ENCODE measurements at places on chromosomes 7 and 10. TPM values are rescaled to one million over a fixed set of nuclear protein-coding genes. Genes with fewer than 3 reads are reported as not detected.

The SPDYE8 gene
- not detected for total RNA-seq

The ZNF25 gene
- total RNA-seq: 8.8 TPM

The YWHAG gene
- total RNA-seq: 143 TPM

The MNX1 gene
- not detected for total RNA-seq

The HOXA6 gene
- not detected for total RNA-seq

The HBP1 gene
- 23.8 TPM for total RNA-seq

The GJD4 gene
- total RNA-seq: not detected

The PKD2L1 gene
- total RNA-seq: not detected

The NPY4R2 gene
- not detected for total RNA-seq

The GIMAP1 gene
- total RNA-seq: 8.7 TPM

The AMPH gene
- not detected for total RNA-seq

DNA sequence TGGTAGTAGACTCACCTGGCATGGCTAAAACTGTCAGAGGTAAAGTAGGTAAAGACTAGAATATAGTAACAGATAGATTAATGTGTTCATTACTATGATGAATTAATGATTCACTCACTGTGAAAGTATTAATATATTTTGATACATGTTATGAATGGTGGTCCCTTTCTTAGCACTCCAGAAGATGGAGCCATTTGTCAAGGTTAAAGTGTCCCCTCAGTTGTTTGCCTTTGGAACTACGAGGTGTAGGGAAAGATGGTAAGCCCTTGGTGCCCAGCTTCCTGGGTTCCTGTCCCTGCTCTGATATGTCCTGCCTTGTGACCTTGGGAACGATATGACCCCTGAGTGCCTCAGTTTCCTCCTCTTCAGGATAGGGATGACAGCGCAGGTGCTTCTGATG lies 49.4 kb downstream of the HTRA1 start:
- no peak for DNase-seq

GRCh38 chr7:112982441-112983063 lies 104.1 kb downstream of the GPR85 start:
- no peak for DNase-seq

DNA sequence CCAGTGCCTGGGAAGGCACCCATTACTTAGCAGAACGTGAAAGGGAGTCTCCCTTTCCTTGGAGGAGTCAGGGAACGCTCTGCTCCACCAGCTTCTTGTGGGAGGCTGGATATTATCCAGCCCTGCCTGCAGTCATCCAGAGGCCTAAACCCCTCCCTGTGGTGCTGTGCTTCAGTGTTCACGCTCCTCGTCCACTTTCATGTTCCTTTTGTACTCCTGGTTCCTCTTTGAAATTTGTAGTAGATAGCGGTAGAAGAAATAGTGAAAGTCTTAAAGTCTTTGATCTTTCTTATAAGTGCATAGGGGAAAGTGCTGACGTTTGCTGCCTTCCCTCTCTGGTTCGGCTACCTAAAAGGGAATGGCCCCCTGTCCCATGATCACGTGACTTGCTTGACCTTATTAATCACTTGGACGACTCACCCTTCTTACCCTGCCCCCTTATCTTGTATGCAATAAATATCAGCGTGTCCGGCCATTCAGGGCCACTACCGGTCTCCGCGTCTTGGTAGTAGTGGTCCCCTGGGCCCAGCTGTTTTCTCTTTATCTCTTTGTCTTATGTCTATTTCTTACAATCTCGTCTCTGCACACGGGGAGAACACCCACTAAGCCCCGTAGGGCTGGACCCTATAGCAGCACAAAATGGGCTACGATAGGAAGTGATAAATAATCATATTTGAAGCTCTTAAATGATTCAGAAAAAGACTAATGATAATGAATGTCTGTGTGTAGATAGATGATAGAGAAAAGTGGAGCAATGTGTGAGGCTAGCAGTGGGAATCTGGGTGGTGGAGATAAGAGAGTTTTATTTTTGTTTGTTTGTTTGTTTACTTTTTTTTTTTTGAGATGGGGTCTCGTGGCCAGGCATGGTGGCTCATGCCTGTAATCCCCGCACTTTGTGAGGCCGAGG lies 5.8 kb upstream of the ESYT2 start:
- DNase-seq: no peak

DNA sequence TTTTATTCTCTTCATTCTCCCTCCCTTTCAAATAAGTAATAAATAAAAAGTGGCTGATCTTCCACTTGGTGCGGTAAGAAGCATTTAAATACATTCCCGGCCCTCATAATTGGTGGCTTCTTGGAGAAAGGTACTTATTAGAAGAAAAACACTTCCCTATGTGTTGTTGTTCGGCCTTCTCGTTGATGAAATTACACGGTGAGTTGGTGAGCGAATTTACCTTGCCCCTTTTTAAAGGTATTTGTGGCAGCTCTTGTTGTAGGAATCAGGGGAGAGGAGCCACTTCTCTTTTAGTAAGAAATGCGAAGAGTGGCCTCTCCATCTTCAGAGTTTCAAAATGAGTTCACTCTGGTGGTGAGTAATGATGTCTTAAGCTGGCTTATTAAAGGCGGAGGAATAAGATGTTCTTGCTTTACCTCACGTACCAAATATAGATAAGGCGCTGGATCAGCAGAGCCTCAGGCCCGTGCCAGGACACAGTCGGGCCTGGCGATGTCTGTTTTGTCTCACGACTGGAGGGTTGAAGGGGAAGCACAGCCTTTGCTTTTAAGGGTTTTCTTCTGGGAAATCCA lies 135.9 kb downstream of the CUX1 start:
- peak; percentile 21 for DNase-seq

- no peak for DNase-seq
Observed at GRCh38 chr10:89029181-89029580, 38.6 kb downstream of the FAS start.

- no peak for DNase-seq
Observed at GRCh38 chr10:126919426-126919825, 14.2 kb downstream of the DOCK1 start.

- no peak for DNase-seq
Observed at GRCh38 chr10:103619424-103620351, 126.2 kb downstream of the NEURL1 start.

GRCh38 chr7:452791-453455 lies 66.7 kb downstream of the PDGFA start:
- DNase-seq: no peak

DNA sequence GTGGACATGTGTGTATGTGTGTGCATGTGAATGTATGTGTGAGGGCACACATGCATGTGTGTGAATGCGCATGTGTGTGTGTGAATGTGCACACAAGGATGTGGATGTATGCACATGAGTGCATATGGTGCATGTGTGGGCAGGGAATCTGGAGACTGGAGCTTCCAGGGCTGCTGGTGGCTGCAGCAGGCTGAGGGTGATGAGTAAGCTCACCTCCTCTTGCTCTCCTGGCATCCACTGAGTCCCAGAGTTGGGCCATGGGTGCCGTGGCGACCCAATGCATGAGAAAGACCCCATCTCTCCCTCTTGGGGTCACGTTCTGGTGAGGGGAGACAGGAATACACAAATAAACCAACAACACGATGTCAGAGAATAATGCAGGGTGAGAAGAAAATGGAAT lies 33.3 kb upstream of the COL13A1 start:
- DNase-seq: no peak

DNA sequence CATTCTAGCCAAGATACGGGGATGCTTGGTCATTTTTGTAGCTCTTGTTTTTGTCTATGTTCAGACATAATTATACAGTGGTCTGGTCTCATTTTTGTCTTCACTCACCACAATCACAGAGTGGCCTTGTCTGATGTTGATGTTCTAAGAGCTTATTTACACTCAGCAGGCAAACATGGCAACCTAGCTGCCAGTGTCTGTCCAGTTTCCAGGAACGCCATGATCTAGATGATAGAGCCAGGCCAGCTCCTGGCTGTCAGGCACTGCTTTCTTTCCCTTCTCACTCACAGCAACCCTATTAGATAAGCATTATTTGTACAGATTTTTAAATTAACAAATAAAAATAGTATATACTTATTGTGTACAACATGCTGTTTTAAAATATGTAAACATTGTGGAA lies 98.6 kb upstream of the PHF14 start:
- no peak for DNase-seq

DNA sequence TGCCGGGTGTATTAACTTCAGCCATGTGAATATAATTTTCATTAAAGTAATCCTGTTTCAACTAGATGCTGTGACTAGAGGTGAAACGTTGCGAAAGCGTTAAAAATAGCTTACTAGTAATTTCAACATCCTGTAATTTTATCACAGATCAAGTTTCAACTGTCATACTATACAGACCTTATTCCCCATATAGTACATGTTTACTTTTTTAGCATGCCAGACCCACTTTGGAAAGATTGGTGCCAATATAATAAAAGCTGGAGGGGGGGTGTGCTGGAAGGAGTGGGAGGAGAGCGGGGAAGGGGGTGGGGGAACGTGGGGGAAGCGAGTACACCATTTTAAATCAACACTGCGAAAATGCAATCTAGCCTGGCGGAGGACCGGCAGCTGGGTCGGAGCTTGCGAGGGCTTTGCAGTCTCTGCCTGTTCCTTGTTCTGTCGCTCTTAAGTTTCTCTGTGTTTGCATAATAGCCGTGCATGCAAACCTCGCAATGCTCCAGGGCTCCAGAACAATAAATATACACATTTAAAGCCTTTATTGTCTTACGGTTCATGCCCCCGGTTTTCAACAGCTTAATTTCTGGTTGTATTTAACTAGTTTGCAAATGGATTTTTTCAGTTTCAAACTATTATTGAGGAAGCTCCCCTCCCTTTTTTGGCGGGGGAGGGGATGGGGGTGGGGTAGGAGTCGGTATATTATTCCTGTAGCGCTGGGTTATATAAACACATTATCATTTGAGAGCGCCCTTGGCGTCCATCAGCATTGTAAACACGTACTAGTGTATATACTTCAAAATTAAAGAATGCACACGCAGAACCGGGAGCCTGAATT lies 1.3 kb upstream of the ARID5B start:
- DNase-seq: peak; percentile 74

- DNase-seq: no peak
Observed at GRCh38 chr10:99630991-99631390, 10.8 kb upstream of the SLC25A28 start.

- no peak for DNase-seq
Observed at GRCh38 chr7:123360631-123361030, 160.9 kb upstream of the SLC13A1 start.
